ENCODE measurements at places on chromosomes 3 and 15.

DNA sequence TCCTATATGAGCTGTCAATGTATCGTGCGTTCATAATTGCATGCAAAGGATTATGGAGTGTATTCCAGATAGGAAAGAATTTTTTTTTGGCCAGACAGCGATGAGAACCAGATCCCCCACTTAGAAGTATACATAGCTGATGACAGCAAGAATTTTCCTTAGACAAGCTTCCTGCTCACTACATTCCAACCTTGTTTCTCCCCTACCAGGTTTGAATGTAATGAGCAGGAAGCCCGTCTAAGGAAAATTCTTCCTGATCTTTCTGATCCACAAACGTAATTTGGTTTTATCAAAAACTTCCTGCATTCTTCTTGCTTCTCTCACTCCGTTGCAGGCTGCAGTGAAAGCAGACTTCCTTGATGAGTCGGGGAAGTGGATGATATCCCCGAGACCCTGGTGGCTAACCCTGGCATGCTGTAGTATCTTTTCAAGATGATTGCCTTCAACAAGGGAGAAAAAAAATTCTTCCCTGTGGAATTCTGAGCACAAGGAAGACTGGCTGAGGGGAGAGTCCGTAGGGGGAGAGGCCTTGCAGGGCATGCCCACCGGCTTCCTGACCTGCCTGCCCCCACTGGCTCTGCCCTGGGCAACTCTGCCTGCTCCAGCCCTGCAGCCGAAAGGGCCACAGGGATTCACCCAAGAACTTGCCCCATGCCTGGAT, 243.1 kb downstream of the TLE3 start:
- no peak for DNase-seq

GRCh38 chr3:178072391-178073305, 463.6 kb upstream of the KCNMB2 start:
- DNase-seq: no peak

GRCh38 chr3:113084777-113085176, 94.0 kb downstream of the GTPBP8 start:
- DNase-seq: no peak

GRCh38 chr3:177580437-177580836, 383.2 kb upstream of the TBL1XR1 start:
- no peak for DNase-seq

- DNase-seq: no peak
These were observed 222.1 kb downstream of the THSD4 start for GRCh38 chr15:71337197-71337845.
